ENCODE measurements at places on chromosomes 2 and 18.

- DNase-seq, result no peak
These were observed 419.0 kb downstream of the DSC3 start for GRCh38 chr18:30623401-30624065.

- DNase-seq, result no peak
These were observed 207.0 kb downstream of the CYP26B1 start for GRCh38 chr2:71940695-71941094.

DNA sequence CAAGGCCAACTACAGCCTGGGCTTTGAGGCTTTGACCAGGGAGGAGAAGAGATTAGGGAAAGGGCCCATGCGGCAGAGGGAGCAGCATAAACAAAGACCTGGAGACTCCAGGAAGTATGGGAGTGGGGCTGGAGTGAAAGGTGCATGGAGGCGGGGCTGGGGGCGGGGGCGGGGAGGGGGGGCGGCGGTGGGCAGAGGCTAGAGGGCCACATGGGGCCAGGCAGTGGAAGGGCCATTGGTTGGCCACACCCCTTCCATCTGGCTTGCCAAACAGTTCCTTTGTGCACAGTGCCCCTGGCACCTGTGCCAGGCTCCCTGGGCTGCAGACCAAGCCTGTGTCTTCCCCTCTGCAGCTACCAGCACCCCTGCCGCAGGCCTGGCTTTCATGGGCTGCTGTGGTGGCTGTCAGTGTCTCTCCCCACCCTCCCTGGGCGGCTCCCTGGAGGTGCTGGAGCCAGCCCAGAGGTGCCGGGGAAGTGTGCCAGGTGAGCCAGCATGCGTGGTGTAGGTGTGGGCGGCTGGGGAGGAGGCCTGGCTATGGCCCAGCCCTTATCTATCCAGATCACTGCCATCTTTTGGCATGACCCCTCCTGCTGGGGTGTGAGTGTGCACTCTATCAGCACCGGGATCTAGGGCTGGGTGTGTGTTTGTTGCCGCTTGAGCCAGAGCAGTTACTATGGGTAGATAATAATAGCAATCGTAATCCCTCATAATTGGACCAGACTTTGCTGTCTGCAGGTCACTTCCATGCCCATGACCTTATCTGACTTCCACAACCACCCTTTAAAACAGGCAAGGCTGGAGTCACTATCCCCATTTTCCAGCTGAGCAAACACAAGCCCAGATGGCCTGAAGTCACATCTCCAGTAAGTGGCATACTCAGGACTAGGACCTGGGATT is 30.5 kb downstream of the DNMT3A start:
- peak; percentile 61 for DNase-seq

- DNase-seq, result no peak
These were observed 2.2 kb upstream of the IL1R1 start for GRCh38 chr2:102140377-102140776.

- no peak for DNase-seq
These were observed 117.6 kb upstream of the PIEZO2 start for GRCh38 chr18:11266781-11267480.

- no peak for DNase-seq
These were observed 47.8 kb upstream of the ST3GAL5 start for GRCh38 chr2:85936421-85937068.

DNA sequence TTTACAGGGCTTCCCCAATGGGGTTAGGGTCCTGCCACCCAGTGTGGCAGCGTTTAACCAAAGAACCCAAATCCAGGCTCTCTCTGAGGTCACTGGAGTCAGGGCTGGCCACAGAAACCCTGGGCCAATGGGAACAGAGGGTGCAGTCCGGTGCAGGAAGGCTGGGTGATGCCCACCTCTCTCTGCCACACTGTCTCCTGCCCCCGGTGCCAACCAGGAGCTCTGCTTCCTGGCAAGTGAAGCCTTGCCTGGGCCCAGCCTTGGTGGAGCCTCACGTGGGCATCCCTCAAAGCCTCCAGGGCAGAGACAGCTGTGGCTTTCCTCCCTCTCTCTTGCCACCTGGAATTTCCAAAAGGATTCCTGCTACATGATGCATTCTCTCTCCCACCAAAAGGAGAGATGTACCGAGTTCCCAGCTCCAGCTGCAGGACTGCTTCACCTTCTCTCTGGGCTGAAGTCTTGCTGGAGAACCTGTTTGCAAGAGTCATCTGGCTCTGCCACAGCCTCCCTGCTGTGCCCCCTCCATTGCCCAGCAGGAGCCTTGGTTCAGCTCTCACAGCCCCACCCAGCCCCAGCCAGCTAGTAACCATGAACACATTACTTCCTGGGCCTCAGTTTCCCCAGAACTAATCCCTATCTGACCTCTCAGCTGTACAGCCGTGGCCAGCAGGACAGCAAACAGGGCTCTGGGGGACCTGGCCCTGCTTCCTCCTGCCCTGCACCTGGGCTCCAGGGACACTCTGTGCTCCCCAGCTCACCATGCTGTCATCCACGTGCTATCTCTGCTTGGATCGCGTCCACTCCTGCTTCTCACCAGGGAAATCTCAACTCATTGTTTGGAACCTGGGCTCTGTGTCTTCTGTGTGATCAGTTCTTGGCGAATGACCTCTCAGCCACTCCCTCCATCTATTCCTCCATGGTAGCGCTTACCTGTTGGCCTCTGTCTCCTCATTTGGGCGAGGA is 43.4 kb downstream of the KCNF1 start:
- no peak for DNase-seq

Measured in Ammon's horn (tissue), 1 donor.